Dermis blood vessel endothelial cell (primary cell): ENCODE measurements at places on chromosomes 16 and 17.

DNA sequence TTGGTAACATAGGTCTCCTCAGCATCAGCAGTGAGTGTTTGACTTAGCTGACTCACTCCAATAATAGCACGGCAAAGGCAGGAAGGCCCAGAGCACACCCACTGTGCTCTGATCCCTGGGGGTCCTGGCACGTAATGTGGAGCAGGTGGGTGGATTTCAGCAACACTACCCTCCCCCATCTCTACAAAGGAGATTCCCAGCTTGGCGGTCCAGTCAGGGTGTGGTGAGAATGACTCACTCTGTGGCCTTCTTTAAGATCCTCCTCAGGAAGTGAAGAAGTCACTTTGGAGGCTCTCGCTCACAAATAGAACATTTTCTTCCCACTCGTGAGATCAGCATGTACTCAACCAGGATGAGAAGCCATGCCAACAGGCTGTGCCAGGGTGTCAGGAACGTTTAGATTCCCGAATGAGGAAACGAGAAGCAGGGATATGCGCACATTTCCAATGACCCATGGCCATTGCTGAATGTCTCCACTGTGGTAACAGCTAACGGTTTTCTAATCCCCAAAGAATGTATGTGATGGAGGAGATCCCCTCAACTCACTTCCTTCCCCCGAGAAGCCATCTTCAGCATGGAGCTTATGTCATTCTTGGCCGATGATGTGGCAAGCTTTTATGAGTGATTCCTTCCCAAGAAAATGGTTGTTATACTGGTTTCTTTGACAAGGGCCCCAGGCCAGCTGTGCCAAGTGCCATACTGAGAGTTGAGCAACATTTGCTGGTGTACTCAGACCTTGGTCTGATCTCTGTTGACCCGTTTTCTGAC, 365.2 kb downstream of the C16orf95 start:
- DNase-seq, result peak; percentile 73

GRCh38 chr16:23423496-23424049, 29.4 kb downstream of the COG7 start:
- peak; percentile 99 for DNase-seq

DNA sequence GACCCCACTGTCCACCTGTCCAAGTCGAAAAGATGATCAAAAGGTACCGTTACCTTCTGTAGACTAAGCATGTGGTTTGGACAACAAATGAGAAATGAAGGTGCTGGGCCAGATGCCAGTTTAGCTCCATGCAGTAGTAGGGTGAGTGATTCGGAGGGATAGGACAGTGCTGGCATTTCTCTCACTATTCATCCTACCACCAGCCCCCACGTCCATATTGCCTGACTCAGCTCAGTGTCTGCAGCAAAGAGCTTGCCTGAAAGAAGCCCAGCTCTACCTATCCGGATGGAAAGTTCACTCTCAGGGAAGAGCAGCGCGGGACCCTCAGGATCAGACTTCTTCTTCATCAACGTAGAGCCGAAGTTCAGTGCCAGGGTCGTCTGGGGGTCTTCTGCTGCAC, 145.0 kb downstream of the SLC39A11 start:
- no peak for DNase-seq

GRCh38 chr17:38922538-38923297, 2.7 kb upstream of the LASP1NB start:
- peak; percentile 76 for DNase-seq

GRCh38 chr17:20121359-20122253, 112.4 kb downstream of the SPECC1 start:
- DNase-seq, result peak; percentile 70

- DNase-seq, result no peak
These were observed 44.2 kb downstream of the TRIM37 start for GRCh38 chr17:59062509-59062908.

GRCh38 chr17:82333279-82334171, at the start of gene SECTM1:
SECTM1 (minus strand) TSS chr17:82333766; CDS start chr17:82327240, 6,526 bp downstream.
- DNase-seq, result peak; percentile 46

GRCh38 chr17:65685110-65685509, 123.7 kb upstream of the AXIN2 start:
- DNase-seq, result no peak

GRCh38 chr16:66751303-66751991, at the start of gene DYNC1LI2:
DYNC1LI2 (minus strand) TSS chr16:66751609; CDS start chr16:66751591, 18 bp downstream.
- peak; percentile 80 for DNase-seq

DNA sequence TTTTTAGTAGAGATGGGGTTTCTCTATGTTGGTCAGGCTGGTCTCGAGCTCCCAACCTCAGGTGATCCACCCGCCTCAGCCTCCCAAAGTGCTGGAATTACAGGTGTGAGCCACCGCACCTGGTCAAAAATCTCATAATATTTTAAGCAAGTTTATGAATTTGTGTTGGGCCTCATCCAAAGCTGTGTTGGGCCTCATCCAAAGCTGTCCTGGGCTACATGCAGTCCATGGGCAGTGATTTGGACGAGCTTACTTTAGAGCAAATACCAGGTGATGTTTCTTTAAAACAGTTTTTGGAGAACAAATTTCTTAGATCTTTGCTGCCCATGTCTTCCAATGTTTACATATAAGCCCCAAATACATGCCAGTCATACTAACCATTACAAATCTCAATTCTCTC, 84.4 kb upstream of the C17orf78 start:
- DNase-seq, result no peak

DNA sequence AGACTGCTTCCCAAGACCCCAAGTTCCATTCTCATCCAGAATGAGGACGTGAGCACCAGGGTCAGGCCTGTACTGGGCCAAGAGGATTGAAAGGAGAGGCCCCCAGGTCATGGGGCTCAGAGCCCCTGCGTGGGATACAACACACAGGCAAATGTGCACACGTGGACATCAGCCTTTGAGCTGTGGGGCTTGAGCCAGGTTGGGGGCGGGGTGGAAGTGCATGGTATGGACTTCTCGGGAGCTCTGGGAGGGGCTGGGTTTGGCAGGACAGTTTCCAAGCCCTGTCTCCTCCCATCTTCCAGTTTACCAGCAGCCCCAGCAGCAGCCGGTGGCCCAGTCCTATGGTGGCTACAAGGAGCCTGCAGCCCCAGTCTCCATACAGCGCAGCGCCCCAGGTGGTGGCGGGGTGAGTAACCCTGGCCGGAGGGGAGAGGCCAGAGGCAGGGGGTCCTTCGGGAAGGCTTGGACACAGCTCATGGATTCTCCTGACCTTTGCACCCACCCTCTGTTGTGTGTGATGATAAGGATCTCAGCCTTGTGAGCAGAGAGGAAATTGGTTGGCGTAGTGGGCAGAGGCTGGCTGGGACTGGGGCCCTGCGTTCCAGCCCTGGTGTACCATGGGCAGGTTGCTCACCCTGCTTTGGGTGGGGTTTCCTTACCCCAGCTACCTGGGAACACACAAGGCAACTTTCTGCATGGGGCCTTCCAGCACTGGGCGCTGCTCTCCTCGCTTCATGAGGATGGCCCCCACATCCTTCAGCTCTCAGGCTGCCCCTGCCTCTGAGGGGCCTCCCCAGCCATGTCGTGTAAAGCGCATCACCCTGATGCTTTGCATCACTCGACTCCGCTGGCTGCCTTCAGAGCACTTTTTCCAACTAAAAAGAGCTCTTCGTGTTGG, 10.4 kb upstream of the LASP1NB start:
- DNase-seq, result no peak

GRCh38 chr17:1560101-1560857, 2.3 kb downstream of the PITPNA start:
- peak; percentile 34 for DNase-seq

- peak; percentile 55 for DNase-seq
These were observed 3.4 kb downstream of the NOD2 start for GRCh38 chr16:50696575-50697420.

- no peak for DNase-seq
These were observed 24.2 kb downstream of the CRISPLD2 start for GRCh38 chr16:84844049-84844350.

DNA sequence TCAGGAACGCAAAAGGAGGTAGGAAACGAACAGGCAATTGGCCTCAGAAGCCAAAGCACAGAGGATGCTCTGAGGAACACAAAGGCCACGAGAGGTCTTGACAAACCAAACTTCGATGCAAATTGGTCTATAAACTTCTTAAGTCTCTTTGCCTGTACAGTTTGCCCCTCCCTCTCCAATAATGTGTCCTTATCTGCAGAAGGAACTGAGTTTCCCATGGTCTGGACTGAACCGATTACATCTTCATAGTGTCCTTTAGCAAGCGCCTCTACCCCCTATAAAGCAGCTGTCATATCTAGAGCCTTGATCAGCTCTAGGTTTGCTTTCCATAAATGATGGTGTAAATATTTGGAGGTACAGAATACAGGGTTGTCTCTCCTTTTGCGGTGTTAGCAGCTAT, 3.1 kb upstream of the CDRT4 start:
- DNase-seq, result no peak

GRCh38 chr16:83513008-83513755, 294.6 kb upstream of the HSBP1 start:
- peak; percentile 10 for DNase-seq

GRCh38 chr17:78641243-78641642, 64.0 kb upstream of the DNAH17 start:
- no peak for DNase-seq

GRCh38 chr17:67156269-67157199, 88.5 kb downstream of the HELZ start:
- peak; percentile 20 for DNase-seq

DNA sequence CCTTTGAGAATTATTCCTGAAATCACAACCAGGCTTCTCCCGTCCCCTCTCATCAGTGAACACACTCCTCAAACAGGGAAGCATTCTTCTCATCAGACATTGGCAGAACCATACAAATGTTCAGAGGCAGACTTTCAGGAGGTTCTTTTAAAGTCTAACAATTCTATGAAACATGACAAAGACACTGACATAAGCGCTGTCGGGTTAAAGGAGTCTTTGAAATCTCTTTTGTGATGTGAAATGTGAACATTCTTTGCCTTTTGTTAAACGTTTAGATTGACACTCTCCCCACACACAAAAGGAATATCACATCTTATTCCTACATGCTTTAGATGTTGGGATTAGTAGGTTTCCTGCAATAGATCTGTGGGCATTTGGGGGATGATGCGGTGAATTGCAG, 63.9 kb downstream of the NETO2 start:
- no peak for DNase-seq

DNA sequence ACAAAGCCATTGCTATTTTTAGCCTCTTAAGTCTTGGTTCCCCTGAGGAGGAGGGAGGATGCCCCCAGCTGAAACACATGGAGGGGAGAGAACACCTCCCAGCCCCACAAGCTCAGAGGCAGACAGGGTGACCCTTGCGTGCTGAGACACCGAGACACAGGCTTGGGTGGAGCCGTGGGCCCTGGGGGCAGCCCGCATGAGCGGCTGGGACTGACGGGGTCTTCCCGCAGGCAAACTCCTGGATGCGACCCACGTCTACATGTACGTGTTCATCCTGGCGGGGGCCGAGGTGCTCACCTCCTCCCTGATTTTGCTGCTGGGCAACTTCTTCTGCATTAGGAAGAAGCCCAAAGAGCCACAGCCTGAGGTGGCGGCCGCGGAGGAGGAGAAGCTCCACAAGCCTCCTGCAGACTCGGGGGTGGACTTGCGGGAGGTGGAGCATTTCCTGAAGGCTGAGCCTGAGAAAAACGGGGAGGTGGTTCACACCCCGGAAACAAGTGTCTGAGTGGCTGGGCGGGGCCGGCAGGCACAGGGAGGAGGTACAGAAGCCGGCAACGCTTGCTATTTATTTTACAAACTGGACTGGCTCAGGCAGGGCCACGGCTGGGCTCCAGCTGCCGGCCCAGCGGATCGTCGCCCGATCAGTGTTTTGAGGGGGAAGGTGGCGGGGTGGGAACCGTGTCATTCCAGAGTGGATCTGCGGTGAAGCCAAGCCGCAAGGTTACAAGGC, 9.8 kb downstream of the SLC16A3 start:
- no peak for DNase-seq
